Right lung (tissue), 10 donors: ENCODE measurements at places on chromosomes 4 and X. TPM values are rescaled to one million over a fixed set of nuclear protein-coding genes. Genes with fewer than 3 reads are reported as not detected.
A peak's percentile ranks its signal among the peaks of the same experiment; 100 is the strongest.

GRCh38 chr4:109589605-109590004 lies 29.6 kb downstream of the MCUB start:
- DNase-seq = no peak

- DNase-seq = no peak
Observed at GRCh38 chr4:6085028-6085690, 66.9 kb upstream of the C4orf50 start.

TCEAL5 gene
- 2.0 TPM for polyA plus RNA-seq

- DNase-seq = no peak
Observed at GRCh38 chr4:14049946-14050345, 422.4 kb upstream of the BOD1L1 start.

DNA sequence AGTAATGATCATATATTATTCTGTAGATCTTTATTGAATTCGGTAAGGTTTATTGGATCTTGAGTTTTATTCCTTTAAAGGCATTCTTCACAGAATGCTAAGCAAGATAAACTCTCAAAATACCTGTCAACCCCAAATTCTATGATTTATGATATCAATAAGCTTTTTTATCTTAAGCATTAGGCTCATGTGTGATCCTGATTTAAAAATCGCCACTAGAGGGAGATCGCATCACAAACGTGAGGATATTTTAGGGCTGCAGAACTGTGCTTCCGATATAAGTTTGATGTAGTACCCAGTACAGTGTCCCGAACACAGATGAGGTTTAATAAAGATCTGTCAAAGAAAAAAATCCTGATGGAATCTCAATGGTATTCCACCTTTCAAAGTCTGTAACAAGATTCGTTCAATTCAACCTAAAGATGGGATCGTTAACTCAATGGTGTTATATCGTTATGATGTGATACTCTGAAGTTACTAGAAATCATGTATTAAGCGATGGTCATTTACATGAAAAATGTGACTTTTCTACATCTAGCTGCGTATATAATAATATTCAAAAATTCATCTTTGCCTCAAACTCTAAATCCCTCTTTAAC lies 169.0 kb downstream of the CORIN start:
- peak; percentile 65 for DNase-seq

DNA sequence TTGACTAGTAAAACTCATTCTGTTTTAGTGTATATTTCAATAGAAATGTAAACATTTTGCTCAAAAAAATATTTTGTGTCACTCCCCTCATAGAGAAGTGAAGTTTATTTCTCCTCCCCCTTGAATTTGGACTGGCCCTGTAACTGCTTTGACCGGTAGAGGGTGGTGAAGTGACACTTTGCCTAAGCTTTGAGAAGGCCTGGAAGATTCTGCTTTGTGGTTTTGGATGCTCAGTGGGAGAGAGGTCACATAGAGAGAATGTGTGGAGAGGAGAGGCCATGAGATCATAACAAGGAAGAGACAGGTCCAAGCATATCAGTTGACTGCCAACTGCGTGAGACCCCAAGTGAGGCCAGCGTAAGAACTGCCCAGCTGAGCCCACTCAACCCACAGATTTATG lies 19.1 kb upstream of the ARX start:
- no peak for DNase-seq

GRCh38 chr4:115834441-115834840 lies 721.0 kb upstream of the NDST4 start:
- no peak for DNase-seq
